ENCODE measurements at places on chromosomes 1 and 21. TPM values are rescaled to one million over a fixed set of nuclear protein-coding genes. Genes with fewer than 3 reads are reported as not detected.

The CHIA gene
- total RNA-seq, result 6.3 TPM

The MROH9 gene
- not detected for total RNA-seq

The HAO2 gene
- total RNA-seq, result not detected

The CD34 gene
- total RNA-seq, result 50.7 TPM

The NVL gene
- total RNA-seq, result 24.1 TPM

The OLFML2B gene
- total RNA-seq, result 17.5 TPM

The HPCAL4 gene
- total RNA-seq, result 0.09 TPM

The KCTD3 gene
- 26.9 TPM for total RNA-seq

The LCE1A gene
- total RNA-seq, result not detected

The ANGPTL7 gene
- 1.1 TPM for total RNA-seq

The GJA9 gene
- not detected for total RNA-seq

DNA sequence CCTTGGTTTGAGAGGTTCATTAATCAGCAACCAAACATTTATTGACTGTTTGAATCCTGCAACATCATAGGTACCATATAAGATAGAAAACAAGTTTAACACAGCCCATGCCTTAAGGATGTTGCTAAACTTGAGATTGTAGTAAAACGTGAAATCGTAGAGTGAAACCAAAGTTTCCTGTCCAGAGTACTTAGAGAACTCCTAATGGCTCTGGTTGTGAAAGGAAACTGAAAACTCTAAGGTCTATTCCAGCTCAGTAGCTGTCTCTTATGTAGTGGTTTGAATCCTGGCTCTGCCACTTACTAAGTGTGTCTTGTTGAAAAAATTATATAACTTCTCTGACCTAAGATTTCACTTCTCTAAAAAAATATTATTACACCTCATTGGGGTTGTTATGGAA lies 310.9 kb downstream of the NTNG1 start:
- H3K27ac ChIP-seq, result no peak overlapping the region
- H3K27me3 ChIP-seq, result peaks cover 7% of the 10 kb centered on the region
- no peaks in the 10 kb centered on the region for H3K36me3 ChIP-seq
- no peak overlapping the region for H3K4me3 ChIP-seq
- H3K4me1 ChIP-seq, result no peaks in the 10 kb centered on the region
- DNase-seq, result no peak

- H3K4me1 ChIP-seq, result peaks cover 4% of the 10 kb centered on the region
- no peak overlapping the region for H3K4me3 ChIP-seq
- H3K27ac ChIP-seq, result no peak overlapping the region
- H3K27me3 ChIP-seq, result peaks cover 61% of the 10 kb centered on the region
Measured at GRCh38 chr1:99005537-99005942, 879 bp upstream of the PLPPR5 start.

GRCh38 chr1:96206451-96206850 lies 515.1 kb upstream of the PTBP2 start:
- H3K4me3 ChIP-seq, result no peak overlapping the region
- no peaks in the 10 kb centered on the region for H3K4me1 ChIP-seq
- no peak overlapping the region for H3K27ac ChIP-seq

DNA sequence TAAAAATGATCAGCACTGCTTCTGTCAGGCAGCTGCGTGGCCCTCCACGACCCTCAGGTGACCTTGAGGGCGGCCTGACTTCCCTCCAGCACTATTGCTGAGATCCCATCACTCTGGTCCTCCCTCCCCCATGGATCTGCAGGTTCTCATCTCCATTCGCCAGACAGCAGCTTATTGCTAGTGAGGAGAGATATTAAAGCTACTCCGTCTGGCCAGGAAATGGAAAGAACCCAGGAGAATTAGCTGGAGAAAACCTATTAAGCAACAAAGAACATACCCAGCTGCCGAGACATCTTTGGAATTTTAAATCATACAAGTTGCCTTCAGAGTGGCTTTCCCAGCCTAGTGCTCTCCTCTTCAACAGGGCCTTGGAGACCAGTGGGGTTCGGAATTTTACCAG lies 25.7 kb upstream of the KCNN3 start:
- no peak overlapping the region for H3K27ac ChIP-seq
- H3K27me3 ChIP-seq, result no peaks in the 10 kb centered on the region
- DNase-seq, result no peak
- H3K4me1 ChIP-seq, result no peaks in the 10 kb centered on the region

DNA sequence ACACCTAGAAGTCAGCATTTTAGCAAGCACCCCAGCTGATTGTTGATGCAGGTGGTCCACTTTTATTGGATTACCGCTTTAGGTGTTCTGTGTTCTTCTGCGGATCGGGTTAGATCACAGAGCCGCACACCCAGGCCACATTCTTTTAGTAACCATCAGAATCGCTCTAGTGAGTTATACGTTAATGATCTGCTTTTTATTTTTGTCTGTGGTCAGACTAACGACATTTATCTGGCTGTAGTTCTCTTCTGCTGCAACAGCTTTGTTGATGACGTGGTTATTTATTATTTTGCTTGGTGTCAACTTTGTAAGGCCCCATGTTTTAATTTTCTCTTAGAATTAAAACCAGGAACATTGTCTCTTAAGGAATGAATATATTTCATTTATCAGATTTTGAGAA lies 18.2 kb downstream of the SCCPDH start:
- peaks cover 42% of the 10 kb centered on the region for H3K36me3 ChIP-seq
- no peak overlapping the region for H3K27ac ChIP-seq
- H3K27me3 ChIP-seq, result no peaks in the 10 kb centered on the region
- DNase-seq, result no peak
- no peak overlapping the region for H3K4me3 ChIP-seq
- no peaks in the 10 kb centered on the region for H3K4me1 ChIP-seq

DNA sequence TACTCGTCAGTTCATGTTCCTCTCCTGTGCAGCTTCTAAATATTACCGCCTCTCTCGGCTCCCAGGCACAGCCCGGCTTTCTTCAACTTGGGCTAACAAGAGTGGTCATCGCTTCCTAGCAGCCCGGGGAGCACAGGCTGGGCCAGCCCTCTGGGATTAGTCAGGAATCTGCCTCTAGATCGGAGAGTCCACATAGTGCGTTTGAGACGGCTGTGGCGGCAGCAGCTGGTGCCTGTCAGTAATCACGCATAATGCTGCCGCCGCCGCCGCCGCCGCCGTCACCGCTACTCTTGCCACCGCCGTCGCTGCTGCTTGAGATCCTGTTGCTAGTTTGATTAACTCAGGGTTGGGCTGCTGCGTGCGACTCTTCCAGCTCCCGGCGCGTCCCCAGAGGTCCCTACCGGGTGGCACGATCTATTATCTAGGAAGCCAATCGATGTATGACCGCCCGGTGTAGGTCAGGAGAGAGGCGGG lies at the start of gene RXRG:
Gene RXRG, minus strand, starts transcription at position 230 of the 474 bp plus-strand sequence. CDS start 233 bp downstream, outside the sequence.
- DNase-seq, result peak; percentile 77
- H3K36me3 ChIP-seq, result no peaks in the 10 kb centered on the region
- peak within 1 kb of the TSS; percentile 52 for H3K27ac ChIP-seq

DNA sequence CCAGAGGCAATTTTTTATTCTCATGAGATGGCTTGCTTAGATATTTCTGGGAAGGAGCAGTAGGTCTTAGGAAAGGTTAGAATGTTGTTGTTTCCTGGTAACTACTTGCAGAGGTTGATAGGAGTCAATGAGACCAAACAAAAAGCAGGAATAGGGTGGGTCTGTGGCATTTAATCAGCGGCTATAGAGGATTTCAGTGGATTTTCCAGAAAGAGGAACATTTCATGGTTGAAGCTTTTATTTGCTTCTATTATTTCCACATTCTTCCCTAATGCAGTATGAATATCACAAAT lies 111.3 kb upstream of the PALMD start:
- no peak for DNase-seq
- no peak overlapping the region for H3K4me3 ChIP-seq
- H3K27ac ChIP-seq, result no peak overlapping the region
- H3K4me1 ChIP-seq, result no peaks in the 10 kb centered on the region

- H3K36me3 ChIP-seq, result no peaks in the 10 kb centered on the region
- DNase-seq, result no peak
- no peaks in the 10 kb centered on the region for H3K27me3 ChIP-seq
- H3K4me1 ChIP-seq, result no peaks in the 10 kb centered on the region
- H3K4me3 ChIP-seq, result no peak overlapping the region
Measured at GRCh38 chr1:83102630-83103071, 896.3 kb downstream of the TTLL7 start.

- H3K4me1 ChIP-seq, result no peaks in the 10 kb centered on the region
- H3K4me3 ChIP-seq, result no peak overlapping the region
- H3K27ac ChIP-seq, result no peak overlapping the region
- H3K36me3 ChIP-seq, result no peaks in the 10 kb centered on the region
Measured at GRCh38 chr1:79042117-79042516, 35.6 kb upstream of the ADGRL4 start.

GRCh38 chr1:40151457-40152079 lies 9.6 kb upstream of the RLF start:
- H3K27me3 ChIP-seq, result peaks cover 7% of the 10 kb centered on the region
- H3K4me1 ChIP-seq, result no peaks in the 10 kb centered on the region
- H3K36me3 ChIP-seq, result no peaks in the 10 kb centered on the region
- DNase-seq, result no peak
- H3K4me3 ChIP-seq, result no peak overlapping the region

GRCh38 chr1:67149179-67149770 lies 14.5 kb upstream of the C1orf141 start:
- DNase-seq, result no peak
- H3K4me3 ChIP-seq, result no peak overlapping the region
- H3K27me3 ChIP-seq, result no peaks in the 10 kb centered on the region

DNA sequence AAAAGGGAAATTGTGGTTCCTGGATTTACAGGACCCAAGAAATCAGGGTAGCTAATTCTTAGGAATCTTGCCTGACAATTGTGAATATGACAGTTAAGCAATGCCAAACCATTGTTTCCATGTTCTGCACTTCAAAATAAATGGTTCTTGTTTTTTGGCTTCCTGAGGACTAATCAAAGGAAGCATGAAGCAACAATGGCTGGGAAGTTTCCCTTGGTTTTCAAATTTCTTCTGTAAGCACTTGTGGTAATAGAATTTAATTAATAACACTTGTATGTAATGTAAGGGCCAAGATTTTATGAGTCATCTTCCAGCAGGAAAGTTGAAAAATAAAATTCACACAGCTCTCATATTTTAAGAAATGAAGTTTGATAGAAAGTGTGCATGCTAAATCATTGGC lies 31.7 kb downstream of the JAM2 start:
- H3K4me1 ChIP-seq, result no peaks in the 10 kb centered on the region
- H3K27me3 ChIP-seq, result no peaks in the 10 kb centered on the region
- H3K4me3 ChIP-seq, result no peak overlapping the region
- H3K27ac ChIP-seq, result peak overlapping the region; percentile 28

DNA sequence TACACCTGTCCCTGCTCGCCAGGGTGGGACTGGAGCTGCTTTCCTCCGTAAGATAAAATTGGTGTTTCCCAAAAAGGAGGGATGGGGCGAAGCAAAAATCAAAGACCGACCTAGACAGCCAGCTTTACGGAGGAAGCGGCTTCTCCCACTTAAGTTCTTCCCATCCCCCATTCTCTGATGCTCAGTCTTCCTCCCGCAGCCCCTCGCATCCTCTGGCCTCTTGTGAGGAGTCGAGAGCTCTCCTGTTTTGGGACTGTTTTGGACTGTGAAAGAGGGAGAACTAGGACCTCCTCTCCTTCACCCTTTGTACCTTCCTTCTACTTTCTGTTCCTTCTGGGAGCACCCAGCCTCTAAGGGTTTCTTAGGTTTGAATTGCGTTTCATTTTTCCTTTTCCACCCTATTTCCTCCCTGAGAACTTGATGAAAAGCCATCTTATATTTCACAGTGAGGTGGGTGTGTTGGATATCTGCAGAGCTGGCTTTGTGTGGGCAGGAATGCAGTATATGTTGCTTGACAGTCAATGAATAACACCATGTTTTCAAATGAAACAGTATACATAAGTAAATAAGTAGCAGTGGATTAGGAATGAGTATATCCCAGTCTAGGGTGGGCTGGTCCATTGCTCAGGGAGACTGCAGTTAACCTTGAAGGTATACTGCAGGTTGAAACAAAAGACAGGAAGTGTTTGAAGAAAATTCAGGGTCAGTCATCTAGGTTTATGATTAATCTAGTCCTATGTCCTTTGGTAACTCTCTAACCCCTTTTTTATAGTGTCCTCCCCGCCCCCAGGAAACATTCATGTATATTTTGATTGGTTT lies 848 bp downstream of the CTTNBP2NL start:
- peaks cover 20% of the 10 kb centered on the region for H3K4me1 ChIP-seq
- no peaks in the 10 kb centered on the region for H3K27me3 ChIP-seq
- H3K4me3 ChIP-seq, result peak overlapping the region; percentile 91
- DNase-seq, result no peak

DNA sequence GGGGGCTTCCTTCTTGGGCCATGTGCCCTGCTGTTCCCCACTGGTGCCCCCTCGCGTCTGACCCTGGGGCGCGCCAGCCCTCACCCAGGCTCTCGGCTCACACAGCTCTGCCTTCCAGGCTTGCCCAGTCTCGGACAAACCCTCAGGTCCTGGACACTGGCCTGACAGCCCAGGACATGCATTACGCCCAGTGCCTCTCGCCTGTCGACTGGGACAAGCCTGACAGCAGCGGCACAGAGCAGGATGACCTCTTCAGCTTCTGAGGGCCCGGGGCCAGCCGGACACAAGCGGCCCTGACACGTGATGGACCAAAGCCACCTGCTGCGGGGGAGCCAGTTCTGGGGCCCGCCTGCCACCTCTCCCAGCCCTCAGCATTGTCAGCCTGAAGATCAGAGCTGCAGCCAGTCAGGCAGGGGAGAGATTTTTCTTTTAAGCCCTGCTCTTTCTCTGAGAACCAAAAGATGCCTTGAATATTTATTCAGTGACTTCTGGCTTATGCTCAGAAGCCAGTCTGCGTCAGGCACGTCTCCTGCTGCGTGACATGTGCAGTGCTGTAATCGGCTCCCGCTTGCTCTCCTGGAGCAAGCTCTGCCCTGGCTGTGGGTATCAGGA lies 23.4 kb downstream of the LDLRAP1 start:
- no peaks in the 10 kb centered on the region for H3K27me3 ChIP-seq
- H3K4me1 ChIP-seq, result peaks cover 16% of the 10 kb centered on the region
- peaks cover 17% of the 10 kb centered on the region for H3K36me3 ChIP-seq
- no peak overlapping the region for H3K4me3 ChIP-seq
- DNase-seq, result no peak

DNA sequence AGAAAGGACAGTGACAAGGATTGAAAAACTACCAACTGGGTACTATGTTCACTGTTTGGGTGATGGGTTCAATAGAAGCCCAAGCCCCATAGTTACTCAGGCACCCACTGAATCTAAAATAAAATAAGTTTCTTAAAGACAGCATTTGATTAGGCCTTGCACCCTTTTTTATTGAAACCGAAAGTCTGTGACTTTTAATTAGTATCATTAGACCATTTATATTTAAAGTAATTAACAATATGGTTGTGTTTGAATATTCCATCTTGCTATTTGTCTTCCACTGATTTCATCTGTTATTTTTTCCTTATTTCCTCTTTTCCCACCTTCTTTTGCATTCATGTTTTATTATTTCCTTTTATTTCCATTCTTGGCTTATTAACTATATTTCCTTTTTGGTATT lies 27.4 kb downstream of the KLHDC7A start:
- H3K27ac ChIP-seq, result no peak overlapping the region
- no peaks in the 10 kb centered on the region for H3K27me3 ChIP-seq
- no peaks in the 10 kb centered on the region for H3K4me1 ChIP-seq
